Fibroblast of skin of scalp (primary cell): ENCODE measurements at places on chromosomes 1 and 21.

- peak; percentile 60 for DNase-seq
Measured at GRCh38 chr21:25708467-25709065, 26.1 kb downstream of the ATP5PF start.

DNA sequence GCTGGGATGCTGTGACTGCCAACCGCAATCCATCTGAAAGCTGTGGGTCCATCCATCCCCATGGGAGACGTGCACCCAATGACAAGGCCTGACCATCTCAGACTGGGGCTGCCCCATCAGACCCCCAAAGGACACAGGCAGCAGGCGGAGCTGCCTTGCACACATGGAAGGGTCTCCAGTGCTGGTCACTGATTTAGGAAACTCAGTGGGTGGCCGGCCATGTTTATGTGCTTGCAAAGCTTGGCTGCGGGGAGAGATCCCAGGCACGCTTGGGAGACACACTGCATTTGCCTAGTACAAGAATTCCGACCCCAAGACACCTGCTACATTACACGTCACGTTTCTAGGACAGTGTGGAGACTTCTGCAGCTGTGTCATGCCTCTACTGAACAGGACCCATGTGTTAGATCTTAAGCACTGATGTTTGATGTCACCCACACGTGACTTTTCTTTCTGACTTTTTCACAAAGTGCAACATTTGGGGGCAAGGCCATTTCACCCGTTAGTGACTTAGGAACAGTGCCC, 181.4 kb downstream of the CLIC6 start:
- no peak for DNase-seq

DNA sequence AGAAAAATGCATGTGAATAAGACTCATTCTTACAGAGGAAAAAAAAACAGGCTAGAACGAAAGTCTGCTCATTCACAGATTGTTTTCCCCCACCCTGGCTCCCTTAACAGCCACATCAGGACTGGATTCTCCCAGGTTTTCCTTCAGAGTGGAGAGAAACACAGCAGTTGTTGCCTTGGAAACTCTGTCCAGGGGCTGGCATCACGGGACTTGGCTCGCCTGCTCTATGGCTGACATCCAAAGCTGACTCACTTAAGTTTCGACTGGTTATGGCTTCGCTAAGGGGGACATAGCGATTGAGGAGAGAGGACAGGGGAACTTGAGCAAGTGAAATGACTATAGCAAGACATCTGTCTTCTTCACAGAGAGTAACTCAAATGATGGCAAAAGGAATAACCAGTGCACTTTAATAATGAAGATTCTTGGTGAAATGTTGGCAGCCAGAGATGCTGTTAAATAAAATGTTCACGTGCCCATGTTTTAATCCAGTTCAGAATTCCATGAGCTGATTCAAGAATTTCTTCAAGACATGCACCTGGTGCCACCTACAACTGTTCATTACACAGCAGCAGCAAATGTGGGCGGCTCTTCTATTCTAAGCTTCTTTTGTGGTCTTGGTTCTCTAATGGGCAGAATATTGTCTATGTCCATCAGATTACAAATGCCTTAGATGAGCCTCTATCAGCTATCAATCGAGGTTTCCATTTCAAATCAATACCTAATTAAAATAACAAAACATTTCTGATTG, 21.8 kb downstream of the MIS18A start:
- DNase-seq: peak; percentile 92

DNA sequence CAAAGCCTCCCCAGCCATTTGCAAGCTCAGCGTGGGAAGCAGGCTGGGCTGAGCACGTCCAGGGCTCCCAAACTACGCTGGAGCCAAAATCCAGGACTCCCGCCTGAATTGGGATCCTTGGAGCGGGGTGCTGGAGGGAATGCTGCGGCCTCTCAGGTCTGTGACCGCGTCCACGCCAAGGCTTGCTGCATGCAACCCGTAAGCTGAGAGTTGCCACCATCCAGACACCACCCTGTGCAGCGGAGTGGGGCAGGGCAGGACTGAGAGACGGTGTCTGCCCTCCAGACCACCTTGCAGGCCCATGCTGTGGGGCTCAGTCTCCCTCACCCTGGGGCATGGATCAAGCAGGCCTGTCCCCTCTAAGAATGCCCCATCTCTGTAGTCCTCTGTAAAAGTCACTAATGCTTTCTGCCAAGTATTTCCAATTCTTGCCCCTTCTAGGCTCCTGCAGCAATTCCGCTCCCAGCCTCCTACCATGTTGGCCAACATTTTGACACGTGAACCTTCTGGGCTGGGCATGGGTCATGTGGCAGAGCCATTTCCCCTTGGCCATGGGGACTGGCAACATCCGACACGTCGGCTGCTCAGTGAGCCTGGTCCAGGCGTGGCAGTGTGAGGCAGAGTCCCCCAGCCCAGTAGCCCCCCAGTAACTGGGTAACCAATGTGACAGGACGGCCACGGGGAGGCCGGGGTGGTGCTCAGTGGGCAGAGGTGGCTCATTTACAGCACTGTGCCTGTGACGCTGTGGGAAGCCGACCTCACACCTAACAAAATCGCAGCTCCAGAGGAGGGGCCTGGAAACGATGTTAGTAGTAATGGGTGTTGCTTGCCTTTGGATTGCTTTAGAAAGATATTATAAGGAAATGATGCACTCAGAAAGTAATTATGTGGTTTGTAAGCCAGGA, 57.9 kb upstream of the PDE9A start:
- no peak for DNase-seq

DNA sequence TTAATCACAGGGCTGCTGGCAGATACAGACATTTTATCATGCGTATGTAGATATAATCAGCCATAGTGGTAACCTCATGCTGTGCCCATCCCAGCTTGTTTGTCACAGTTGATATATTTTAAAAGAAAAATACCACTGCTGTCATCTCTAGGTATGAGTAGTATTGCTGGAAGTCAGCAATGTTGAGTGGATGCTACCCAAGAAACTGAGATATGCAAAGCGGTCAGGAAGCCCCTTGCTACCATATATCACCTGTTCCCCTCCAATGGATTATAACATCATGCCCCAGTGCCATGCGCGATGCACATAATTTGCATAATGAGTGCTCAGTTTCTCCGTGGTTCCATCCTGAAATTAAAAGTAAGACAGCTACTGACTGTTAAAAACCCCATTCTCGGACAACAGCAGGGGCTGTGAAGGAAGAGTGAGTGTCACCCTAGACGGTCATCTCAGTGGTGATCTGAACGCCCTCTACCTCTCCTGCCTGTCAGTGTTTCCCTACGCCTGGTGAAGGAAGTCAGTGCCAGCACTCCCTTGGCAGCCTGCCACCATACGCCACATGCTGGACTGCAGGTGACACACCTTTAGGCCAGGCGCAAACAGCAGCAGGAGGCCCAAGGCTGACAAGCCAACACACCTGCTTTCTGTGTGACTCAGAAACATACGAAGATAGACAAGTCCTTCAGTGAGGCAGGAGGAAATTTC, 2.7 kb downstream of the IL10RB start:
- no peak for DNase-seq

- peak; percentile 89 for DNase-seq
Measured at GRCh38 chr1:70090875-70091274, 114.5 kb downstream of the LRRC40 start.

- no peak for DNase-seq
Measured at GRCh38 chr1:229037806-229038405, 233.0 kb upstream of the RAB4A start.

- peak; percentile 49 for DNase-seq
Measured at GRCh38 chr1:98704474-98704873, 43.0 kb downstream of the SNX7 start.

GRCh38 chr1:44808063-44808937, at the start of gene BTBD19:
BTBD19 (plus strand) TSS chr1:44808523; CDS start chr1:44808821, 298 bp downstream.
- peak; percentile 94 for DNase-seq

DNA sequence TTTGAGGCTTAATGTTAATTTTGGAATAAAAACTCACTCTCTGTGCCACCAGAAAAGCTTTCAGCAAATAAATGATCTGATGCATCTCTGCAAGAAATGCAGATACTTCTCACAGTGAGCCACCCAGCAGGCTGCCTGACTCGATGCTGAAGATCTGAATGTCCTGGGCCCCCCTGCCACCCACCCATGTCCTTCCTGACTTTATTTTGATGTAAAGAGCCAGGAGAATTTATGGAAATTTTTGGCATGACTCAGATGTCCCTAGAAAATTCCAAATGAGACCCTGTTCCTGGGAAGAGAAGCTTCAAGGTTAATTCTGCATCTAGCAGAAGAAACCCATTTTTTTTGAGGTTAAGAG, 62.8 kb upstream of the COA6 start:
- no peak for DNase-seq

GRCh38 chr1:37657620-37658412, 23.1 kb upstream of the RSPO1 start:
- DNase-seq: no peak

DNA sequence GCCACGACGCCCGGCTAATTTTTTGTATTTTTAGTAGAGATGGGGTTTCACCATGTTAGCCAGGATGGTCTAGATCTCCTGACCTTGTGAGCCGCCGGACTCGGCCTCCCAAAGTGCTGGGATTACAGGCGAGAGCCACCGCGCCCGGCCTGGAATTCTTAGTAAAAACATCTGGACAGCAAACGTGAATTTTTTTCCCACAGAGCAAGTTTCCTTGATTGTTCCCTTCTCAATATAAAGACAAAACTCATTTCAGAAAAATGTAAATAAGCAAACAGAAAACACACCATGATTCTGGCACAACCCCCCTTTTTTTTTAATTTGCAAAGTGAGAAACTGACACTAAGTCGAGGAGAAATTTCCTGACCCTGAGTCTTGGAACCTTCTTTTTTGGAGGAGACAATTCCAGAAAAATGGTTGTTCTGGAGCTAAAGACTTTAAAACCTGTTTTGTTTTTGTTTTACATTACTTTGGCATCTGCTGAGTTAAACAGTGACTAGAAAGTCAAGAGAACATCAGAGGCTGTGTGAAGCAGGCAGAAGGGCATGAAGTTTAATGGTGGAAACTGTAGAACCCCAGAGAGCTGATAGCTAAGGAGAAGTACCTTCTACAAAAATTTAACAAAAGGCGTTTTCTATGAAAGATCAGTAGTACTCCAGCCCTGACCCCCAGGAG, 10.3 kb upstream of the HMGCS2 start:
- DNase-seq: no peak

GRCh38 chr1:73092383-73092782, 810.0 kb upstream of the NEGR1 start:
- DNase-seq: no peak

DNA sequence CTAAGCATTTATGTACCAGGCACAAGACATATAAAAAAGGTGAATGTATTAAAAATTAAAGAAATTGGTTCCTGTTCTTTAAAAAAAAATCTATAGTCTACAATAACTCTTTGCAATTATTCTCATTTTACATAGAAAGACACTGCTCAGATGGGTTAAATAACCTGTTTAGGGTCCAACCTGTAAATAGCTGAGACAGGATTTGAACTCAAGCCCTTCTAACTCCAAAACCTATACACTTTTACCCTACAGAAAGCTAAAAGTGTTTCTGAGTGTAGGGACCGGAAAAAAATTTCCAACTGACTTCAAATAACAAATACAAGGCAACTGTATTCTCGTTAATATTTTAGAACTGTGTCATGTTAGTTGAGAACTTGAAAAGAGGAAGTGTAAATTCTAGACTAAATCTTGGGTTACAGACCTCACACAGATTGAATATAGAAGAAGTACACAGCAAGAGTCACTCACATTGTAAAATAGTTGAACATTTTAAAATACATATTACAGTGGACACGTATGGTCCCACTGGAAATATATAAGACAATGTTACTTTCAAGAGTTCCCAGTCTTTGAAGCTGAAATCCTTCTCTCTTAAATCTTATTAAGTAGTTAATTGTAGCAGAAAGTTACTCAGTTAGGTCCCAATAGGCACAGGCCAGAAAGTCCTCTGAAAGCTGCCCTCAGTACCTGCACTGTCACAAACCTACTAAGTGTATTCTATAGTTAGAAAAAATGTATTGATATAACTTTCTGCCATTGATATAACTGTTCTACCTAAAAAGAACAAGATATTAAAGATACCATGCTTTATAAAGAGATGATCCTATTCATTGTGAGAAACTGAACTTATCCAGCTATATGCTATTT, 7.3 kb downstream of the EDEM3 start:
- no peak for DNase-seq

- no peak for DNase-seq
Measured at GRCh38 chr1:169309178-169310166, 58.1 kb downstream of the NME7 start.

GRCh38 chr1:174324939-174325338, 122.8 kb upstream of the GPR52 start:
- DNase-seq: no peak

- no peak for DNase-seq
Measured at GRCh38 chr1:9729523-9729922, 78.0 kb downstream of the PIK3CD start.

DNA sequence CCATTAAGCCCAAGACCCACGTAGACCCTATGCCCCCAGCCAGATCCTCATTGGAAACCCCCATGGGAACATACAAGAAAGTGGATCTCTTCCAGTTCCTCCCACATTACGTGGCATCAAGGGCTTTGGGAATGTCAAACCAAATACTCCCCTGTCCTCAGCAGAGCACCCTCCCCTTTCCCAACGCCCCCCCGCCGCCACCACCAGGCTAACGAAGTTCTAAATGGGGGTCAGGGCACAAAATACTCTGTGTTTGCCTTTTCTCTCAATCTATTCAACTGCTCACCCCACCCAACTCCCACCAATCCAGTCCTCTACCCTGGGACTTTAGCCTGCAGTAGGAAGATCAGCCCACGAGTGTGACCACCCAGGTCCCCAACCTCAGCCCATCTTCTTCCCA, 24.5 kb downstream of the NEK2 start:
- DNase-seq: no peak

- no peak for DNase-seq
Measured at GRCh38 chr1:192628396-192629057, 7.4 kb upstream of the RGS13 start.

DNA sequence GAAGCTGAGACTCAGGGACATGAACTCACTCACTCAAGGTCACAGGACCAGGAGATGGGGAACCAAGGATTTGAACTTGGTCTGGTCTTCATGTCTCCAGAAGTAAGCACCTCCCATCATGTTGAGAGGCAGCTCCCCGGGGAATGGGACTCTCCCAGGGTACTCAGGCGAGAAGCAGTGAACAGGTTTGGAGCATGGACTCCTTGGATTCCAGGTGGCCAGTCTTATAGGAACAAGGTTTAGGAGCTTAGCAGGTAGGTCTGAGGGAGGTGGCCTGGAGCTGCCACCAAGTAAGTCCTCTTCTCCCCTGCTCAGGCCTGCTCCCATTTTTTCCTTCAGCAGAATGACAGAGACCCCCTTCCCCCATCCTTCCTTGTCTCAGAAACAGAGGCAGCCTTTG, 14.9 kb upstream of the ARHGEF10L start:
- no peak for DNase-seq

- DNase-seq: no peak
Measured at GRCh38 chr1:3703786-3704371, 48.4 kb upstream of the CCDC27 start.

- DNase-seq: no peak
Measured at GRCh38 chr1:151936653-151937052, 27.3 kb upstream of the THEM4 start.

- no peak for DNase-seq
Measured at GRCh38 chr1:63033211-63033610, 249.3 kb downstream of the ATG4C start.

GRCh38 chr1:166174108-166174507, 7.3 kb upstream of the FAM78B start:
- peak; percentile 29 for DNase-seq

GRCh38 chr1:242243472-242243871, 244.6 kb upstream of the MAP1LC3C start:
- no peak for DNase-seq
